ENCODE measurements at places on chromosomes 11 and 22.
A peak's percentile ranks its signal among the peaks of the same experiment; 100 is the strongest.

DNA sequence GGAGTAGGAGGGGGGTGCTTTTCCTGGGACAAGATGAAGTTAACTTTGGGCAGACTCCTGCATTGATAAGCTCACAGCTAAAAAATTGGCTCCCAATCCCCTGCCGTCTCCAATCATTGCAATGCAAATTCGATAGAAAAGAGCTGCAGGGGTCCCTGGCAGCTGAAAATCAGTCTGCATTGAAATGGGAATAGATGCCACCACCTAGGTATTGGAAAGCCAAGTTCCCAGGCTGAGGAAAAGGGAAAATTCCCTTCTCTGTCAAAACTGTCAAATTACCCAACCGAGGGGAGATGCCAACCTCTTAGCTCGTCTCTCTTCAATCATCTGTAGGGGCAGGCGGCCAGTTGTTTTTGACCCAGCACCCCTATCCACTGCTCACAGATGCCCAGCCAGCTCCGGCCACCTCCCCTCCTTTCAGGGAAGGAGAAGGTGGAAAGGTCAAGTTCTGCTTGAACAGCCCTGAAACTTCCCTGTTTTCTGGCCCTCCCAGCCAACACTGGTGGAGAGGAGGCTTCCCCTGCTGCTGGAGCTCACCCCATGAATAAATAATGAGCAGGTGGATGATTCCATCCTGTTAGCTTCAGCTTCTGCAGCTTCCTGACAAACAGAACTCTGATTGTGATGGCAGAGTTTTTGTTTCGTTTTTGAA is 916.3 kb downstream of the TBC1D22A start:
- DNase-seq = peak; percentile 35

DNA sequence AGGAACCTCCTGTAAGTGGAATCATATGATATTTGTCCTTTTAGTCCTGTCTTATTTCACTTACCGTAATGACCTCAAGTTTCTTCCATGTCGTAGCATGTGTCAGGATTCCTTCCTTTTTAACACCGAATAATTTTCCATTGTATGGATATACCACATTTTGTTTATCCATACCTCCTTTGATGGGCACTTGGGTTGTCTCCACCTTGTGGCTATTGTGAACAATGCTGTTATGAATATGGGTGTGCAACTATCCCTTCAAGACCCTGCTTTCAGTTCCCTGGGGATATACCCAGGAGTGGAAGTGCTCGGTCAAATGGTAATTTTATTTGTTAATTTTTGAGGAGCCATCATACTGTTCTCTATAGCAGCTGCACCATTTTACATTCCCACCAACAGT is 244.9 kb upstream of the BLID start:
- no peak for DNase-seq

GRCh38 chr11:8333376-8333775 is 69.7 kb upstream of the LMO1 start:
- peak; percentile 33 for DNase-seq

DNA sequence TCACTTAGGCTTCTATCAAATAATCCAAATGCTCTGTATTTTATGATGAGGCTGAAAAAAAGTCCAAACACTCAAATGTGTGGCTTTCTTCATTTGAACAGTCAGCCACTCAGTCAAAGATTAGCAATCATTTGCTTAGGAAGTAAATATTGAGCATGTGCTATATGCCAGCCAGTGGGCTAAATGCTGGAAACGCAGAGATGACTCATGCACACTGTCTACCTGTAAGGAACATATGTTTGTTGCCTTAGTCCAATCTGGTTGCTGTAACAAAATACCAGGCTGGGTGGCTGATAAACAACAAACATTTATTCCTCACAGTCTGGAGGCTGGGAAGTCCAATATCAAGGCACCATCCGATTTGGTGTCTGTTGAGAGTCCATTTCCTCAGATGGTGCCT is 617.3 kb downstream of the NTM start:
- no peak for DNase-seq

GRCh38 chr22:39897841-39898240 is 3.0 kb upstream of the GRAP2 start:
- no peak for DNase-seq

- DNase-seq = peak; percentile 90
Measured at GRCh38 chr11:11966826-11967668, 41.4 kb downstream of the DKK3 start.

DNA sequence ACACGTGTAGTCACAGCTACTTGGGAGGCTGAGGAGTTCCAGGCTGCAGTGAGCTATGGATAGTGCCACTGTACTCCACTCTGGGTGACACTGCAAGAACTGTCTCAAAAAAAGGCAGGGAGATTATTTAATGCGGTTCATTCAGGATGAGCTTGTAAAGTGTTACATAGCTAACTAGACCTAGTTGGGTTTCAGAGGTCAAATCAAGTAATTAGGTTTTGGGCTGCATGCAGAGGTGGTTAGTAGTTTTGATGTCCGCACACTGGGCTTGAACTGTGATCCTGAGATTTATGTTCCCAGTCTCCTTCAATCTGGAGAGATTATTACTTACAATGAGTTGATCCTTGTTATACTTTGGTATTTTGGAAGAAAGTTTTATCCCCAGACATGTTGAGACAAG is 2.1 kb upstream of the RBM4 start:
- DNase-seq = no peak

- no peak for DNase-seq
Measured at GRCh38 chr11:16881074-16881709, 133.0 kb downstream of the PLEKHA7 start.

DNA sequence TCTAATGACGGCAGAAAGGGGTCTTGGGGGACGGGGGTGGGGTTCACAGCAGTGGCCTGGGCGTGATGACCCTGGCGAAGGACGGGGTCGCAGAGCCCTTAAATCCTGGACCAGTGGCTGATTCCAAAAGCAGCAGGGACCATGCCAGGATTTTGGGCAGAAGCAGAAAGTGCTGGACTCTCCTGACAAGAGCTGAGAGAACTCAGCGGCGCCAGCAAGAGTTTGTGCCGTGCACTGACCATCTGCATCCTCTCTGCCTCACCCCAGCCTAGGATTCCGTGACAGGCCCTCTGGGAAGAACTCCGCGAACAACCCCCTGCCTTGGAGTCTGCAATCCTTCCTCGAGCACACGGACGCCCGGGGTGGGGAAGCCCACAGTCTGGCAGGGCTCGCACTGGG is 644 bp upstream of the NDUFV1 start:
- no peak for DNase-seq

- no peak for DNase-seq
Measured at GRCh38 chr11:74935285-74935684, 13.6 kb downstream of the XRRA1 start.

GRCh38 chr11:64865286-64866172 is 12.9 kb downstream of the EHD1 start:
- no peak for DNase-seq

GRCh38 chr11:67438158-67438902 is 848 bp upstream of the PTPRCAP start:
- no peak for DNase-seq

GRCh38 chr22:36497910-36498665 is 8.8 kb downstream of the FOXRED2 start:
- DNase-seq = no peak

GRCh38 chr11:47415091-47415854 is 6.9 kb downstream of the SLC39A13 start:
- DNase-seq = no peak

DNA sequence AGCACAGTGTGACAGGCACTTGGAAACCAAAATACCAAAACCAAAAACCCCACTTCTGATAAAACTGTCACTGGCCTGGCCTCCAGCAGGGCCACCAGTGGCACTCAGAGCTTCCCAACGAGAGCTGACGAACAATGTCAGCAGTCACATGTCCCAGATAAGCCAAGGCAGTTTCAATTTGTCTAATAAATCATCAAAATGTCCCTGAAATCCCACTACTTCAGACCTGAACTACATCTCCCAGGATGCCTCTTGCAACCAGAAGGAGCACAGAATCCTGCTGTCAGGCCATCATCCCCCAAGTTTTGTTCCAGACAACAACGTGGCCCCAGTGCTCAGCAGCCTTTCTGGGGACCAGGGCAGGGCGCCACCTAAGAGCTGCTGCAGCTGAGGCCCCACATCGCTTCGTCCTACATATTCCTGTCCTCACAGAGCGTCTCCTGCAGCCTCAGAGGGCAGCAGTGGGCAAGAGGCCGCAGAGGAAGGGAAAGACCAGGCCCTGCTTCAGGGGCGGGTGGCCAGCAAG is 25.1 kb downstream of the LRFN4 start:
- DNase-seq = no peak

DNA sequence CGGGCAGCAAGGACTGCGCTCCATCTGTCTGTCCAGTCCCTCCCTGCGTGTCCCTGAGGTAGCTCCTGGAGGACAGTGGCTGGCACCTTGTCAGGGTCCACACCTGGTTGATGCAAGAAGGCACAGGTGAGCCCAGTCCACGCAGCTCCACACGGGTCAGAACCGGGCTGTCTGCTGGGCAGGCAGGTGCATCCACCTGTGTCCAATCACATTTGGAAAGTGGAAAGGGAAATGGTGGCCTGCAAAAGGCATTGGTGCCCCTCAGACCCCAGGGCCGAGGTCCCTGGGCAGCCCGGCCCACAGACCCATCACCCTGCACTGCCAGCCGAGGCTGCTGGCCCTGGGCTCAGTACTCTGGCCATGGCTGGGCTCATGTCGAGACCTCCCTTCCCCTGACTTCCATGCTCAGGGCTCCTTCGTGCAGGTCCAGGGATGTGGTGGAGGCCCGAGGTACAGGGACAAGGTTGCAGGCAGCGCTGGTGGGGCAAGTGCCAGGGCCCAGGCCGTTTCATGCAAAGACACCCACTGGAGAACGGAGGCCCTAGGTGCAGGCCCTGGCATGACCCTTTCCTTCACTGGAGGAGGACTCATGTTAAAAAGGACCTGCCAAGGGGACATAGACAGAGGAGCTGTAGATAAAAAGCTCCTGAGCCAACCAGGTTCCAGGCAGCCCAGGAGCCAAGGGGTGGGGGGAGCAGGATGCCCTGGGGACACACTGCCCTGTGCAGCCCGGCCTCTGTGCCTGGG is 38.9 kb upstream of the TH start:
- no peak for DNase-seq

GRCh38 chr11:133966921-133967598 is 10.3 kb upstream of the IGSF9B start:
- DNase-seq = peak; percentile 72

DNA sequence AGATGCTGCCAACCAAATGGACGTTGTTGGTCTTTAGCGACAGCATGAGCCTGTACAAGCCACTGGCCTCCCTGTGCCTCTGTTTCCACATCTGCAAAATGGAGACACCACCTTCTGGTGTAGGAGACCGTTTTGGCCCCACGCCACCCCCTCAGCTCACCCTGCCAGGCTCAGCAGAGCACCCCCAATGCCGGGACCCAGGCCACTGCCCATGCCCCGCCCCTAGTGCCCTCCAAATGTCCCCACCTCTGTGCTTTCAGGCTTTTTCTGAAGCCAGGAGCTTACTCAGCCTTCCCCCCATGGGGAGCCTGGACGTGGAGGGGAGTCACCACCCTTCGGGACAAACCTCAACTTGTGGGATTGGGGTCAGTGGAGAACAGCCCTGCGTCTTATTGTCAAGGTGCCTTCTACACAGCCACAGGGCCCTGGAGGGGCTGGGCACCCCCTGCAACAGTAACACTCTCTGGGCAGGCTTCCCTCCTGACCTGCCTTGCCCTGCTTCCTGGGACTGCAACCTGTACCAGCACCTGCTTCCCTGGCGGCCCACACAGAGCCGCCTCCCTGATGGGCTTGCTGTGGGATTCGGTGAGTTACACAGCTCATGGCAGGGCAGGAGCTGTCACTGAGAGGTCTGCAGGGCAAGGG is 24.6 kb upstream of the RTL6 start:
- no peak for DNase-seq

GRCh38 chr11:120121914-120122473 is 15.9 kb downstream of the TRIM29 start:
- peak; percentile 44 for DNase-seq

- DNase-seq = no peak
Measured at GRCh38 chr11:35133656-35134055, 5.3 kb upstream of the CD44 start.

- DNase-seq = no peak
Measured at GRCh38 chr22:36612458-36612857, 83.5 kb upstream of the EIF3D start.

GRCh38 chr22:33823552-33823951 is 96.7 kb downstream of the LARGE1 start:
- no peak for DNase-seq

DNA sequence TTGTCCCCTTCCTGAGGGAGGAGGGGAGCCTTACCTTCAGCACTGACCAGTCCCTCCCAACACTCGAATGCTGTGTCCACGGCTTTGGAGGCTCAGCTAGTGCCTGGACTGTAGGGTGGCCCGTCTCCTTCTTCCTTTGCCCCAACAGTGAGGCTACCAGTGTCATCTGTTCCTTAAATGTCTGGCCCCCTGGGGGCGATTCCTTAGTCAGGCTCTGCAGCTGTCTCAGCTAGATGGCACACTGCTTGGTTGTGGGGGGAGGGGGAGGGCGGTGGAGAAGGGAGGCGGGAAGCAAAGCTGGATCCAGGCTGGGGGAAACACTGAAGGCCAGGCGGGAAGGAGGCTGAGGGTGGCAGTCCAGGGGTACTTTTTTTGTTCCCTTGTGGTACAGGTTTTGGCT is at the start of gene IGSF22:
IGSF22 (minus strand) TSS at position 149 of the 400 bp plus-strand sequence. CDS start 1,952 bp downstream, outside the sequence.
- DNase-seq = peak; percentile 30

- DNase-seq = no peak
Measured at GRCh38 chr11:6219359-6219758, 14.0 kb downstream of the C11orf42 start.

- no peak for DNase-seq
Measured at GRCh38 chr11:134477486-134477885, 65.4 kb upstream of the B3GAT1 start.

DNA sequence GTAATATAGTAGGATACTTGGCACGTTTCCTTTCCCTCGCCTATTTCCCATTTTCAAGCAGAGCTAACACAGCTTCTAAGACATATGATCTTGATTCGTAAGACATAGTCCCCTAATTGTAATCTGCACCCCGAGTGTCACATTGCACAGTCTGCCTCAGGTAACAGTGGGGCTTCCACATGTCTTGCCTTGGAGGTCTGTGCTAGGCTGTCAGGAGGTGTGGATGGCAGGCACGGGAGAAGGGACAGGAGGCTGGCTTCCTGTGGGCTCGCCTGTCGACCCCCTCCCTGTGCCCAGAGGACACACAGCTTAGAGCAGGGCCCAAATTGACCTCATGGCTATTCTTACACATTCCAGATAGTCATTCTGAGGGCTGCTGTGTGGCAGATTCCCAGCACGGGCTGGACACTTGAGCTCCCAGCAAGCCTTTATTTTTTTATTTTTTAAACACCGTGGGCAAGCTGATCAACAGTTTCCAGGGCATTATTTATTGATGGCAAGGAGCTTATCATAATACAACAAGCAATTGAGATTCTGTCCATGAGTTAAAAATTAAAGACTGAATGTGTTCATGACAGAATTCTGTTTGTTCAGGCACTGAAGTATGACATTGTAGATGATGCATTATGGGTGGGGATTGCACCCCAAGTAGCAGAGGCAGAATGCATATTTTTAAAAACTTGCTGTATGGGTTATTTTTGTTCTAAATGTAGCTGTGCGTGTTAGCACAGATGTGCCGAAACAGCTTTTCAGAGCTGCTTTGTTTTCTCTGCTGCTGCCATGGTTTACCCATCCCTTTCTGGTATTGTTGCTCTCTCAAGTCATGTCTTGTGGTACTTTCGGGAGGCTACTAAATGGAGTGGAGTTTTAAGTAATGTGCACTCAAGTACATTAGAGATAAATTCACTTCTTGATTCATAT is 113.0 kb downstream of the ATXN10 start:
- peak; percentile 12 for DNase-seq
